Adrenal gland (tissue), 19 donors: ENCODE measurements at places on chromosomes 11 and 22.

- DNase-seq: no peak
Observed at GRCh38 chr11:76030968-76031590, 175.2 kb downstream of the WNT11 start.

DNA sequence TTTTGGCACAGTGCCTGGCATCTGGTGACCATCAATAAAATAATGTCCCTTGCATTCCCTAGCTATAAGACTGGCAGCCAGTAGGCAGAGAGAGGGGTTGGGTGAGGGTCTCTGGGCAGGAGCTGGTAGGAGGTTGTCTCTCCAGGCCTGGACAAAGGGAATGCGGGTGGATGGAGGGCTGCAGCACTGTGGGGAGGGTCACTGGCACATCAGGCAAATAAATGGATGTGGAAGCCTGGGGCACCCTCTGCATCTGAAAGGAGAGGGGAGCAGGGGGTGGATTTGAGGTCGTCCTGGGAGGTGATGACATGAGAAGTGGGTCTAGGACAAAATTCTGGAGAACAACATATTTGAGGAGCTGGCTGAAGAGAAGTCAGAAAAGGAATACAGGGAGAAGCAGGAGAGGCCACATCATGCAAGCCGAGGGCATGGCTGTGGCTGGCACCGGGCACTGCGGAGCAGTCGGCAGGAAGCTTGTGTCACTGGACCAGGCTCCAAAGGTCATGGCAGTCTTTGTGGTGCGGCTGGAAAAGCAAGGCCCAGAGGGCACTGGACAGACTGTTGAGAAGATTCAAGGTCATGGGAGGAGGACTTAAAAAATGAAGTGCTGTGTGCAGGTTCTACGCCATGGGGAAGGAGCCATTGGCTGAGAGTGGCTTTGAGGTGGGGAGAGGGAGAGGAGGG is 36.5 kb upstream of the THY1 start:
- no peak for DNase-seq

DNA sequence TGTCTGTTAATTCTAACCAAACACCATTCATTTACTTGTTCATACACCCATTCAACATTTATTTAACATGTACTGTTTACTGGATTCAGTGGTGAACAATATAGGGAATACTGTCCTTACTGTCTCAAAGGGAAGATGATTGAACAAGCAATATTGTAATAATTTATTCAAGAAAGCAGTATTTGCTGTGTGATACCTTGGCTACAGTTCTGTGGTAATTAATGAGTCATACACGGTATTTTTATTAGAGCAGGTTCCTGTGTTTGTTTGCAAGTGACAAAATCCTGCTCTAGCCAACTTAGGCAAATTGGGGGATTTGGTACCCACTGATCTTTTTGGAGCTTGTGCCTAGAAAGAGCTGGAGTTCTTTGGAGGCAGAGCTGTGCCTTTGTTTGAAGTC is 15.7 kb downstream of the PIH1D2 start:
- DNase-seq: no peak

GRCh38 chr22:50253046-50253915 is 2.2 kb upstream of the HDAC10 start:
- DNase-seq: no peak

DNA sequence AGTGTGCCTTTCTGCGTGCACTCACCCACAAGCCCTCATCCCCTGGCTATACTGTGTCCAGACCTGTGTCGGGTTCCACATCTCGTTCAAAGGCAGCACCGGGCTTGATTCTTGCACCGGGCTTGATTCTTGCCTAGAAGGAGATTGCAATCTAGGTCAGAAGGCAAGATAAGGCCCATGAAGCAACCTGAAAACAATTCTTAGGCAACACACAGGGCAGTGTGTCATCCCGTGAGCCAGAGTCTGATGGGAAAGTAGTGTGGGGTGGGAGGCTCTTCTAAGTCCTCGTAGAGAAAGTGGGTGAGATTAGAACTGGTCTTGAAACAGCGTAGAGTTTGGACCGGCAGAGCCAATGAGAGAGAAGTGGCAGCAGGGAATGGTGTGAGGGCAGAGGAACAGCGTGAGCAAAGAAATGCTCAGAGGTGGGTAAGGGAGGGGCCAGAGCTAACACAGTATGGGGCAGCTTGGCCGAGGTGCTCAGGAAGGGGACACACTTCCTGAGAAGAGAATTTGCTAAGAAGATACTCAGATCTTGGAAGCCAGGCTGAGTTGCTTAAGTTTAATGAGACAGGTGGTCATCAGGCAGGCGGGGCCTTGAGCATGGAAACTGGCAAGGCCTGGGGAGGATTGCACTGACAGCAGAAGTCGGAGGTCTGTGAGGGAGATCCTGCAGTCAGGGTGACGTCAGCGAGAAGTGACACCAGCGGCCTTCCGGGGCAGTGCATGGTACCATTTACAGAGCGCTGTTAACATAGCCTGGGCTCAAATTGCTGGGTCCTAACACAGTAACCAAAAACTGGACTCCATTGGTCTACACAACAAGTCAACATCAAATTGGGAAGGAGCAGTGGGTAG is 40.7 kb upstream of the DKK3 start:
- DNase-seq: peak; percentile 42

DNA sequence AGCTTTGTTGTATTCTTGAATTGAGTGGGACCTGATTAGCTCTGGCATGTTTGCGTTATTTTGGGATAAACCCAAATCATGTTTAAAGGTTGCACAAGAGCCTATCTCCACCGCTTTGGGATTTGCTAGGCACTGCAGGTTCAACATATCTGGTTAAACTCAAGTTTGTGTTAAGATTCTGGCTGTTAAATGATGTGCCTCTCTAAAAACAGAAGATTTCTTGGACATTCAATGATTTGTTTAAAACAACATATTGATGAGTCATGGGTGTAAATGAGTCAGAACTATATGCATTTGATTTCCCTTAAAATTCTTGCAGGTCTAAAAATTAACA is 67.4 kb downstream of the AMOTL1 start:
- no peak for DNase-seq

DNA sequence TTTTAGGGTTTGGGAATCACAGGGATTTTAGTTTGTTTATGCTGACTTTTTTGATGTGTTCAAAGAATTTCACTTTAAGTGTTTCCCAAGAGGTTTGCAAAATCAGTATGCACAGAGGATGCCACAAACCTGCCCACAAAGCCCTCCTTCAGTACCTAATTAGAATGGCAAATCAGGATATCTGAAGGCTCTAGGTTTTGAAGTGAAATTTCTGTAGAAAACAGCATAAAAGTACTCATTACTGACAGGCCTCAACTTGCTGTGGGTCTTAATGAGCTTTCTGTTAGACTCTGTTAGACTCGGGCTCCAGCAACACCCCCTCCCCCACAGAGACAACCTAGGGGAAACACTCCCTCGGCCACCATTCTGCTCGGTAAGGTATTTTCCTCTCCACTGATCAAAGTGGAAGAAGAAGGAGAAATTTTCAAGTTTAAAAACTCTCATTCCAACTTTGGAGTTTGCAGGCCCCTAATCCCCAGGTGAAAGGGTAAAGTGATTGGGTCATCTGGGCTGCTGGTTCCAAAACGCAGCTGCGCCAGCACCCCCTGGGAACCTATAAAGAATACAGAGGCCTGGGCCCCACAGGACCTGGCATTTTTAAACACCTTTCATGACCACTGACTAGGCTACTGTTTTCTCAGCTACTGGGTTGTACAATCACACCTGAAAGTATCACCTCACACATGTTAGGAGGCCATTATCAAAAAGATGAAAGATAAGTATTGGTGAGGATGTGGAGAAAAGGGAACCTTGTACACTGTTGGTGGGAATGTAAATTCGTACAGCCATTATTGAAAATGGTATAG is 67.5 kb downstream of the PLEKHA7 start:
- no peak for DNase-seq

- no peak for DNase-seq
Observed at GRCh38 chr11:118224511-118225188, at the start of gene JAML. TSS of gene JAML (minus strand) at chr11:118225011. CDS start at chr11:118214866, 10,145 bp downstream.

GRCh38 chr11:64597671-64598101 is 6.7 kb downstream of the SLC22A12 start:
- DNase-seq: no peak

GRCh38 chr11:131579932-131580387 is 209.5 kb downstream of the NTM start:
- peak; percentile 37 for DNase-seq

DNA sequence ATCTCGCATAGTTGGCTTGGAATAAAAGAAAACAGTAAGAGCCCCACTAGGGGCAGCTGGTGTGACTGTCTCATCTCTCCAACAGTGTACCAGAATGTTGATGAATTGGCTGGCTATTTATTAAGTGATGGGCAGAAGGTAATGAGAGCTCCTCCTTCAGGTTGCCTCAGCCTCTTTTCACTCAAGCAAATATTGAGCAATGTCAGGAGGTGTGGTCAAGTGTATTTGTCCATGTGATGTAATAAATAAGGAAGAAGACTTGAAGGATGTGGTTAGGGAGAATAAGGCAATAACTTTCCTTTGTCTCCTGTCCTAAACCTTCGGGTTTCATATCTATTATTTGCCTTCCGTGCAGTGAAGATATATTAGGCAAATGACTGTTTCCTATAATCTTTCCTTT is at the start of gene TCN1:
Gene TCN1 (minus strand): TSS at position 91 of the 400 bp plus-strand sequence. CDS start 17 bp downstream, at position 74.
- DNase-seq: no peak

DNA sequence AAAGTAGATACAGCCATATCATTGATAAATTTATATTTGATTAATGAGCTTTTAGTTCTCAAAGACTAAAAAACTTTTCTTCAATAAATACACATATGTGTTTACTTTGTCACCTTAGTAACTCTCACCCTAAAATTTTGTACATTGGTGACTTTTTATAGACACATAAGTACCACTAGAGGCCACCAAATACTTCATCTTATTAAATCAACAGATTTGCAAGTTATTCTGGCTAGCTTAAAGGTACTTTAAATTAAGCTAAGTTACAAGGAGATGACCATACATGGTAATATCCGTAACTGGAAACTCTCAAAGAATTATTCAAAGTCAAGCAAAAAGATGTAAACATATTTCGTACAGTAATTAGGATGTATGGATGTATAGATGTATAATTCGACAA is 112.2 kb downstream of the SBF2 start:
- DNase-seq: no peak

DNA sequence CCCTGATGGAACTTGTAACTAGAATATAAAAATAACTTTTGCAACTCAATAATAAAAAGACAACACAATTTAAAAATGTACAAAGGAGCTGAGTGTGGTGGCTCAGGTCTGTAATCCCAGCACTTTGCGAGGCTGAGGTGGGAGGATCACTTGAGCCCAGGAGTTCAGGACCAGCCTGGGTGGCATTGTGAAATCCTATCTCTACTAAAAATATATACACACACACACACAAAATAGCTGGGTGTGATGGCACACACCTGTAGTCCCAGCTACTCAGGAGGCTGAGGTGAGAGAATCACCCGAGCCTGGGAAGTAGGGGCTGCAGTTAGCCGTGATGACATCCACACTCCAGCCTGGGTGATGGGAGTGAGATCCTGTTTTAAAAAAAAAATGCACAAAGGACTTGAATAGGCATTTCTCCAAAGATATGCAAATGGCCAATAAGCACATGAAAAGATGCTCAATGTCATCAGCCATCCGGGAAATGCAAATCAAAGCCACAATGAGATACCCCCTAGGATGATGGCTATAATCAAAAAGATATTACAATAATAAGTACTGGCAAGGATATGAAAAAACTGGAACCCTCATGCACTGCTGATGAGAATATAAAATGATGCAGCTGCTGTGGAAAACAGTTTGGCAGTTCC is 59.8 kb upstream of the SEPTIN5 start:
- DNase-seq: no peak

GRCh38 chr22:25111579-25112517 is 87.8 kb upstream of the CRYBB3 start:
- peak; percentile 74 for DNase-seq

DNA sequence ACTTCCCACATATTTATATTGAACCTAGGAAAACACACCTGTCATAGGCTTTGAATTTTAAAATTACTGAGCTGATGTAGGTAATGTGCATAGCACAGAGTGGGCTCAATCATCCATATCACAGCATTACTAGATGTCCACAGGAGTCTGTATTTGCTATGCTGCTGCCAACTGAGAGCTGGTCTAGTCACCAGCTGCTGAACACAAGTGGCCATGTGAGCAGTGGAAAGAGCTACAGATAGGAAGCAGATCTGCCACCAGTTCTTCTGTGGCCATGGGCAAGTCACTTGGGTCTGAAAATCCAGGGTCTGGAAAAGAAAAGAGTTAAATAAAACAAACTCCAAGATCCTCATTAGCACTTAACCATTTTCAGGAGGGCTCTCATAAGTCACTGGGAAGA is 91.8 kb downstream of the APIP start:
- DNase-seq: no peak

DNA sequence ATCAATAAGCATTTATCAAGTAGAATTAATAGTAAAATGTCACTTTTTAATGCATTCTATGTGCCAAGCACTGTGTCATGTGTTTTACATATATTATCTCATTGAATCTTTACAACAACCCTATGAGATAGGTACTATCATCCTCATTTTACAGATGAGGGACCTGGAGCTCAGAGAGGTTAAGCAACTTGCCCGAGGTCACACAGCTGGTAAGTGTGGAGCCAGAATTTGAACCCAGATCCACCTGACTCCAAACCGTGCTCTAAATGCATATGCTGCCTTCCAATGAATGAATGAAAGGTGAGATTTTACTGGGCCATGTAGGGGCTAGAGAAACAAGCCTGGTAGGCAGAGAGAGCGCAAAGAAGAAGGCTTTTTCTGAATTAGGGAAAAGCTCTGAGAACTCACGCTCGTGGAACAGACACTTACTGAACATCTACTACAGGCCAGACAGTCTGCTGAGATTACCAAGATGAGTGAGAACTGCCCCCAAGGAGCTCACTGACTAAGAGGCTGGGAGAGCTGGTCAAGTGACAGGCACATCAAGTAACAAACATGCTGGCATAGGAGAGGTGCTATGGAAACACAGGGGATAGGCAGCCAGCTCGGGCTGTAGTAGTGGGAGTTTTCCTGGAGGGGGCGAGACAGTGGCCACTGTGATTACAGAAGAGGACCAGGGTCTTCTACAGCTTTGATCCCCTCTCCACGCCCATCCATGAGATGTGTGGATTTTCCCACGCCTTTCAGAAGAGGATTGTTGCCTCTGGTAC is 4.4 kb downstream of the ABCG4 start:
- DNase-seq: no peak

- DNase-seq: peak; percentile 75
Observed at GRCh38 chr11:83070731-83071566, 748 bp downstream of the RAB30 start.

DNA sequence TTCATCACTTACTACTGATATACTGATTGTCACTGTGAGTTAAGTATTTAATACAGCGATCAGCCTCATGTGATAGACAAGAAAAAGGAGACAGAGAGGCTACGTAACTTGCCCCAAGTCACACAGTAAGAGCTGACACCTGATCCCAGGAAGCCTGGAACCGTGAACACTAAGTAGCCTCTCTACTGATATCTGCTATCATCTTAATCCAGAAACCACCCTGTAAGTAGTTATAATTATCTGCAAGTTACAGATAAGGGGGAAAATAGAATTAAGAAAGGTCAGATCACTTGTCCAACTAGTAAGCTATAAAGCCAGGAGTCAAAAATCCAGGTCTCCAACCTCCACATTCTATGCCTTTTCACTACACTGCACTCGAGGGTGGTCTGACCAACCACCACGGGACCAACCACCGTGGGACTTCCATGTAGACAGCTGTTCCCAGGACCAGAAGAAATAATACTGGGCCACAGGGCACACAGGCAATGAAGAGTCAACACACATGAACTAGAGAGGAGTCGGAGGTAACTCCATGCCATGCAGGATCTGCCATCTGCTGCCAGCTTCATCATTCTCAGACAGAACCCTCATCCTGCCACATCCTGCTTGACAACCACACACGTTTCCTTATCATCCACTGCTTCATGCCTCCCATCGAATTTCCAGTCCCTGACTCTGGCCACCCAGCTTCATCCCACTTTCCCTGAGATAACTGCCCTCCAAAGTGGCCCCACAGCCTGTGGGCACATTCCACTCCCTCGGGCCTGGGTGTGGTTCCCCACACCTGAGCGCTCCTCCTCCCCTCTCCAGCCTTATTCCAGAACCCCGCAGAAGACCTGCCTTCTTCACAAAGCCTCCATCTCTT is 58.6 kb downstream of the MICAL3 start:
- no peak for DNase-seq
